ENCODE measurements at places on chromosomes 12 and 14.

- no peak for DNase-seq
Observed at GRCh38 chr12:83158613-83159207, 472.0 kb downstream of the TMTC2 start.

GRCh38 chr14:56501909-56502530 lies 77.6 kb upstream of the TMEM260 start:
- no peak for DNase-seq

DNA sequence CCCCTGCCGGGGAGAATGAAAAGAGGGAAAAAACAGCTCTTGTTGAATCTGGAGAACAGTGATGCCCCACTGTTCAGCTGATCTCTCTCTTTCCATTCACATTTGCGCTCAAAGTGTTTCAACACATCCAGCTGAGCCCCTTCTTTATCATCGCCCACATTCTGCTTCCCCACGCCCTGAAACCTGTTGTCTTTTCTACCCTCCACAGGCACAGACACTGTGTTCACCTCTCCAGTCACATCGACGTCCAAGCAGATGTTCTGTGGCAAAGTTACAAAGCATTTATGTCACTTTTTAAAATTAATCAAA lies 338.7 kb downstream of the EGLN3 start:
- no peak for DNase-seq

GRCh38 chr14:23306412-23307145 lies at the start of gene BCL2L2:
TSS of gene BCL2L2 (plus strand) at chr14:23306833. CDS start at chr14:23307768, 935 bp downstream.
- no peak for DNase-seq

DNA sequence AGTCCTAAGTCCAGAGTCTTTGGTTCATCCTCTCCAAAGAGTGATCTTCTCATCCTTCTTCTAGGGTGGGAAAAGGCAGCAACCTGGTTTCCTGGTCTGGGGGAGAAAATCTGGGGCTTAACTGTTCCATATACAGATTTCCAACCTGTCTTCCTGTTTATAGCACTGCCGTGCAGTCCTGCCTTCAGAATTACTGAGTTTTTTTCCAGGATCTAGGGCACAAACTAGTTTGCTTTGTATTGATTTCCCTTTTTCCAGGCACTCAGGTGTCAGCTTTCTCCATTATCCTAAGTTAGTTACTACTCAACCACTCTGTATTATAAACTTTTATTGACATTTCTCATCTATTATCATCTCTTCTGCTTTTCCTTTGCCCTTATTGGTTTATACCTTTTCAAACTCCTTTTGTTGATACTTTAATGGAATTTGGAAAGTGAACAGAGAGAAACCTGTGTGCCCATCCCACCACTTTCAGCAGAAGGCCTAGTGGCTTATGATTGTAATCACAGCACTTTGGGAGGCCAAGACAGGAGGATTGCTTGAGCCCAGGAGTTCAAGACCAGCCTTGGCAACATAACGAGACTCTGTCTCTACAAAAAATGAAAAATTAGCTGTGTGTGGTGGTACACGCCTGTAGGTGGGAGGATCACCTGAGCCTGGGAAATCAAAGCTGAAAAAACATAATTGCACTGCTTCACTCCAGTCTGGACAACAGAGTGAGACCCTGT lies 4.1 kb upstream of the LYZ start:
- no peak for DNase-seq

DNA sequence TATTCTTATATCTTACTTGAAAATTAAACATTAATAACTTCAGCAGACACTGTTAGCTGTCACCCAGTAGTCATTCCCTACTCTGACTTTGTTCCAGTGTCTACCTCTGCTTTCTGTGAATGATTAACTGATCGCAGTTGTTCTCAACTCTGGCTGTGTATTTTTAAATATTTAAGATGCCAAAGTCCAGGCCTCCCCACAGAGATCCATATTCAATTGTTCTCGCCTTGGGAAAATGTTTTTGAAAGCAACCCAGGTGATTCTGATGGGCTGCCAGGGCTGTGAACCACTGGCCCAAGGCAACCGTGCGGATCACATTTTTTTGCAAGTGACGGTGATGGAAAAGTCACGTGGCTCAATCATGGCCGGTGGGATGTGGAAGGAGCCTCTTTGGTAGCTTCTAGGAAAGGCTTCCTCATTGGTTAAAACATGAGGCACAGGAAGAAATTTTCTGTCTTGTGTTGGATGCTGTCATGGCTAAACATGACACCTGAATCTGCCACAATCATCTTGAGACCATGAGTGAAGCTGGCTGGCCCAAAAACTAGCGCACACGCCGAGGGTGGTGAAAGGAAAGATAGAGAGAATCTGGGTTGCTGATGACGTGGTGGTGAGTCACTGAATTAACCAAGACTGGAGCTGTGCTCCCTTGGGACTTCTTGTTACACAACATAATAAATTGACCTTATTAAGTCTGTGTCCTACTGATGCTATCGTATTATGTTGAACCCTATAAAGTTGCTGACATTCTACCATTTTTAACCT lies 37.2 kb downstream of the RDH12 start:
- DNase-seq, result no peak

DNA sequence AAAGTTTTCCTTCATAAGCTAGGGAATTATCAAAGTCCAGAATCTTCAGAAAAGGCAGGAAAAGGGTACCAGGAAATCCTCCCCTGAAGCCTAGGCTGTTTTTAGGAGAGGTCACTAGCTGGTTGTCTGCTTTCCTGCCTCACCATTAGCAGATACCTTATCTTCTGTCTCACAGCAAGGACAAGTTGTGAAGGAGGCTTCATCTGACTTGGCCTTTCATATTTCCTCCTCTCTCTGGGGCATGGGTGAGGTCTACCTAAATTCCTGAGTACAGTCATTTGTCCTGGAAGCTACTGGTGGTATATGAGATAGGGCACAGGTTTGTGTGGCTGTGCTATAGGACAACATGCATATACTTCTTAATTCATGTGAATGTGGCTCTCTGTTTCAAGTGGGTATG lies 2.3 kb downstream of the FOXJ2 start:
- DNase-seq, result no peak

- DNase-seq, result no peak
Observed at GRCh38 chr12:25458047-25458552, 95.0 kb downstream of the LMNTD1 start.

DNA sequence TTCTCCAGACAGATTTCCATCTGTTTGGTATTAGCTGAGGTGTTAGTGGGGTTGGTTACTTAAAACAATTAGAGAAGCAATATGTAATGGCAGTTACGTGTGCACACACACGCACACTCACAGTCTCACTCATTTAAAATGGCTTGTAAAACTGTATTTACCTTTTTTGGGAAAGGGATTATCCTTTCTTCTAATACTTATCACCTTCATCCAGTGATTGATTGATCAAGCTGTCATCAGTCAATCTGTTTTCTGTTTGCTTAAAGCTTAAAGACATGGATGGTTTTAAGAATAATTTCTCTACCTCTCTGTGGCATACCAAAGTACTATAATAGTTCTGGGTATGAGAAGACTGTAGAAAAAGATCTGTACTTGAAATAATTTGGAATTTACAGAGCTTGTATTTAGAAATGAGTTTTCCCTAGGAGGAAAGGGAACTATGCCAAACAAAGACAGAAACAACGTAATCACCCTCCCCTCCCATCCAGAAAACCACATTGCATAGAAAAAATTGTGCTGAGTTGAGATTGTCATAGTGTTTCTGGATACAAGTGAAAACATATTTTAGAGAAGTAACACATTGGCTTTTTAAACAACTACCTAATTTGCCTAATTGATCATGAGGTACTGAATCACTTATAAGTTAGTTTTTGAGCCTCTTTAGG lies 455.8 kb downstream of the PCNX1 start:
- no peak for DNase-seq

- DNase-seq, result no peak
Observed at GRCh38 chr12:66270613-66271012, 31.7 kb upstream of the HELB start.

DNA sequence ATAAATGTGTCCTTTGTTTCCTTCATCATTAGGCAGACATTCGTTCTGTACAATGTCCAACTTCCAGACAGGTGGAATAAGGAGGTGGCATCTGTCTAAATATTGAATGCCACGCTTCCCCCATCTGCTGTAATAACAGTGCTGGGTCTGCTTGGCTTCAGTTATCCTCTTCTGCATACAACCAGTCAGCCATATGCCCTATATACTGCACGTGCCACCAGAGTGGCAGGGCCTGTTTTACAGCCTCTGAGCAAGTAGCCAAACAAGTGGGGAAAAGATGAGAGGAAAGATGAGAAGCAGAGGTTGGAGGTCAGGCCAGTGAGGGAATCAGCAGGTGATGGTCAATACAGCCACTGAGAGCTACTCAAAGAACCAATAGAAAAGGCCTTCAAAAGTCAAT lies 55.4 kb downstream of the OTX2 start:
- no peak for DNase-seq

GRCh38 chr12:29299633-29300032 lies 81.3 kb downstream of the ERGIC2 start:
- DNase-seq, result no peak

DNA sequence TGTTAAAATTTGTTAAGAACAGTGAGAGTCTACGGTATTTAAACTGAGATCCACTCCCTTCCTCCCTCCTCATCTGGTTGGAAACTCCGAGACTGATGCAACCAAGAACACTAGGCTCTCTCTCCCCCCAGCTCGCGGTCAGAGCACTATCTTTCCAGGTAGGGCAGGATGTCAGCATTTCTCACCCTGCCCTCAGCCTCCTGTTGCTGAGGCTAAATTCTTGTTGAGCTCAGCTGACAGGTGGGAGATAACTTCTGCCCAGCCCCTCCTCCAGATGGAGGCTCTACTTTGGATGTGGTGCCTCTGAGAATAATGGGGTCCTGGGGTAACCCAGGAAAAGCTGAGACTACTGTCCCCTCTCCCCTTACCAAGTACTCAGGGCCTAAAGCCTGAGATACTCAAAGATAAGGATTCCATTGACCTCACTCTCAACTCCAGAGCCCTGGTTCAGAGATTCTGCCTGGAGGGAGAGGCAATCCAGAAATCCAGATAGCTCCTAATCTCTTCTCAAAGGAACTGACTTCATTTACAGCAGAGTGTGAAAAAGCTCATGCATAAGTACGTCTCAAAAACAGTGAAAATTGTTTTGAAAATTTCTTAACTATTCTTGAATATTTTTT lies 110.1 kb downstream of the EML5 start:
- DNase-seq, result no peak

DNA sequence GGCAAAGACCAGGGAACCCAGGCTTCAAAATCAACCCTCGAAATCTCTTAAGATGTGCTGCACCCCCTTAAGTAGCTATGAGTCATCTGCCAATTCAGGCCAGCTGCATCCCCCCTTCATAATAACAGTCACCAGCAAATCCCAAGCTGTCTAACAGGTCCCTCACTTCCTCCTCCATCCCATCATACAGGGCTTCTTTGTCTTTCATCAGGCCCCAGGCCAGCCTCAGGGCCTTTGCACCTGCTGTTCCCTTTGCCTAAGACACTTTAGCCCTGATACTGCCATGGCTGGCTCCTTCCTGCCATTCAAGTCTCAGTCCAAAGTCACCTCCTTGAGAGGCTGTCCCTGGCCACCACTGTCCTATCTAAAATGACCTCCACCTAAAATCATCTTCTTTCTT lies 4.0 kb downstream of the RASAL1 start:
- no peak for DNase-seq

DNA sequence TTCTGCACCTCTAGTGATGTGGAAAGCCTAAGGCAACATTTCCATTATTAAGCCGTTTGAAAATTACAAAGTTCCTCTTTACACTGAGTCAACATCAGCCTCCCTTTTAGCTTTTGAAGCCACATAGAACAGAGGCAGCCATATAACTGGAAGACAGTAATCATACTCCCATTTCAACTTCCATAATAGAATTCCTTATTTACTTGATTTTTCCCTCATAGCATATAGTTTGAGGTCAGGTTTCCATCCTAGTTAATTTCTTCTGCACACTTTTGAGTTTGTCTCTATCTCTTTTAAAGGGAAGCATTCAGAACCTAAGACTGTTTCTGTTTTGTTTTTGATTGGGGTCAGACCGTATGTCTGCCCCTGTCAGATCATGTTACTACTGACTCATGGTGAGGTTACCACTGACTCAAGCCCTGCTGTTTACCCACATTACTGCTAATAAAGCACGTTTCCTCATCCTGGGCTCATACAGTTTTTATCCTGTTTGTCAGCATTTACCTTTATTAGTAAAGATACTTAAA lies 161.0 kb downstream of the SLC38A4 start:
- no peak for DNase-seq

DNA sequence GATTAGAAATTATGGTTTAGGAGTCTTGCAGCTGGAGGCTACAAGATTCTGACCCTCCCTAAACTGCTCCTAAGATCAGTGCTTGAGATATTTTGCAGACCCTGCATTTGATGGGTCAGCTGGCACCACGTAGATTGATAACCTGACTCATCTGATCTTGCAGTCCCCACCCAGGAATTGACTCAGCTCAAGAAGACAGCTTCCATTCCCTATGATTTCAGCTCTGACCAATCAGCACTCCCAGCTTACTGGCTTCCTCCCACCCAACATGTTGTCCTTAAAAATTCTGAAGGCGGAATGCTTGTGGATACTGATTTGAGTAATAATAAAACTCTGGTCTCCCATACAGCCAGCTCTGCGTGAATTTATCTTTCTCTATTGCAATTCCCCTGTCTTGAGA lies 23.2 kb upstream of the MTHFD1 start:
- DNase-seq, result no peak

DNA sequence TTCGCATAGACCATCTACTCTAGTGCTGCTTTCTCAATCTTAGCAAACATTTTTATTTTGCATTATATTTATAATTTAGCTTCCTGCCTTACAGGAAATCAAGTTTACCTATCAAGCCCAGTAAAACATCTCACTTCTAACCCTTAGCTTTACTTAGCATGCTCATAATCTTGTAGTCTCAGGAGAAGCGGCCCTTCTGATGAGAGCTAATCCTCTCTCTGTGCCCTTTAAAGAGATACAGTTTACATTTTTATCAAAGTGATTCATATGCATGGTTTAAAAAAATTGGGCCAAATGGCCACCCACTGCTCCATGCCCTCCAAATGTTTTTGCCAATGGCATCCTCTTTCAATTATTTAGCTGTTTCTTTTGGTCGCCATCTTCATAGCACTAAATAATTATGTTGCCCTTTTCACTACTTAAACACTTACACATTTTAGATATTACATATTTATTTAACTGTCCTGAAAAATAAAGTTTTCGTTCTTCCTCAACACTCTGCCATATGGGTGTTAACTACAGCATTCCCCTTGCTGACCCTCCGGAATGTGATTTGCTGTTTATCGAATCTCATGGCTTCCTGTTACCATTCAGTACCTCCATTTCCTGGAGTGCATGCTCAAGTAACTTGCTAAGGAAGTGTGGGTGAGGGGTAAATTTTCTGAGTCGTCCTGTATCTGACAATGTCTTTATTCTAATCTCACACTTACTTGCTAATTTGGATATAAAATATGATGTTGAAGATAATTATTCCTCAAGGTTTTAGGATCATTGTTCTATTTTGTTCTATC lies 29.3 kb downstream of the YLPM1 start:
- DNase-seq, result no peak

- DNase-seq, result no peak
Observed at GRCh38 chr12:75944097-75944904, 87.3 kb downstream of the PHLDA1 start.

GRCh38 chr12:95784915-95785314 lies 5.6 kb downstream of the NTN4 start:
- DNase-seq, result no peak
